ENCODE measurements at places on chromosomes 1 and 21.
A peak's percentile ranks its signal among the peaks of the same experiment; 100 is the strongest.

- peaks cover 38% of the 10 kb centered on the region for H3K4me1 ChIP-seq
- no peaks in the 10 kb centered on the region for H3K27me3 ChIP-seq
- H3K36me3 ChIP-seq, result no peaks in the 10 kb centered on the region
- H3K4me3 ChIP-seq, result no peak overlapping the region
Measured at GRCh38 chr1:161192476-161193465, 6.1 kb downstream of the ADAMTS4 start.

GRCh38 chr1:72202761-72203160, 79.6 kb downstream of the NEGR1 start:
- no peak for DNase-seq
- no peaks in the 10 kb centered on the region for H3K36me3 ChIP-seq
- no peak overlapping the region for H3K27ac ChIP-seq
- no peaks in the 10 kb centered on the region for H3K4me1 ChIP-seq
- no peaks in the 10 kb centered on the region for H3K27me3 ChIP-seq

GRCh38 chr1:43524804-43525203, 5.9 kb upstream of the PTPRF start:
- peaks cover 30% of the 10 kb centered on the region for H3K27me3 ChIP-seq
- H3K4me1 ChIP-seq, result no peaks in the 10 kb centered on the region
- H3K27ac ChIP-seq, result no peak overlapping the region
- H3K4me3 ChIP-seq, result no peak overlapping the region

- peaks cover 7% of the 10 kb centered on the region for H3K27me3 ChIP-seq
- no peaks in the 10 kb centered on the region for H3K4me1 ChIP-seq
- H3K4me3 ChIP-seq, result no peak overlapping the region
- no peaks in the 10 kb centered on the region for H3K36me3 ChIP-seq
Measured at GRCh38 chr1:236033336-236033735, 31.6 kb downstream of the NID1 start.

DNA sequence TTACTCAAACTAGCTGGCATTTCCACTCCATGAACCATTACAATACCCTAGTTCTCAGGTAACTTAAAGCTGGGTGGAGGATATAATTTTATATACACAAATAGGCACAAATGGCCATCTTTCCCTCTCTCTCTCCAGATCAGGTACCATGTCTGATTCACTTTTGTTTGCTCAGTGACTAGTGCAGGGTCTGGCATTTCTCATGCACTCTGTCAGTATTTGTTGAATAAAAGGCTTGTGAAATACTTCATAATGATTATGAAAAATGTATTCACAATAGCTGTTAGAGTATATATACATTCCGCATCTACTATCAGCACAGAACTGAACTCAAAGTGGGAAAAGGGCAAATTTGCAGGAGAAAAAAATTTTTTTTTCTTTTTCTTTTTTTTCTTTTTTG, 510.2 kb upstream of the USP24 start:
- H3K36me3 ChIP-seq, result no peaks in the 10 kb centered on the region
- H3K4me1 ChIP-seq, result no peaks in the 10 kb centered on the region
- peaks cover 10% of the 10 kb centered on the region for H3K27me3 ChIP-seq
- DNase-seq, result no peak
- no peak overlapping the region for H3K27ac ChIP-seq

- H3K27me3 ChIP-seq, result peaks cover 11% of the 10 kb centered on the region
- H3K4me3 ChIP-seq, result no peak overlapping the region
- DNase-seq, result no peak
- no peak overlapping the region for H3K27ac ChIP-seq
- H3K4me1 ChIP-seq, result no peaks in the 10 kb centered on the region
- H3K36me3 ChIP-seq, result no peaks in the 10 kb centered on the region
Measured at GRCh38 chr1:33602271-33602670, 129.8 kb downstream of the ZSCAN20 start.

DNA sequence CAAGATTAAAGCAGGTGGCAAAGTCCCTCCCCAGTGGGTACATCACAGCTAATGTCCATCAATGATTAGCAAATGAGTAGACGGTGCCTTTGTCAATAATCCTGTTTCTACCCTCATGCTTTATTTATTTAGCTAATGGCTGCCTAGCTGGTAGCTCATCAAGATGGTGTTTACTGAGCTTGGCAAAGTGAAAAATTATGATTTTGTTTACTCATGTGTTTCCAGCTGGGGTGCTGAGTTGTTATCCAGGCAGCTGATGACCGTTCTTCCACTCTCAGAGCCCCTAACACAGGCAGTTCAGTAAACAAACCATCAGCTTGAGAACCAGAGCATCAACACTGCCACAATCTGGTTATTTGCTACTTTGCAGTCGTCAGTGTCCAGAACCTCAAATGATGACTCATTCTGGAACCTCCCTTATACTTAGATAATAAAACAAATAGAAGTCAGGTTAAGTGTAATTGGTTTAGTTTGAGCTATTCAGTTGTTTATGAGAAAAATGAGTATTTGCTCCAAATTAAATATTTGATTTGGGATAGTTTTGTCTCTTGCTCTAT, 163.9 kb downstream of the ST6GALNAC5 start:
- no peaks in the 10 kb centered on the region for H3K36me3 ChIP-seq
- no peak for DNase-seq
- no peaks in the 10 kb centered on the region for H3K4me1 ChIP-seq

- no peaks in the 10 kb centered on the region for H3K36me3 ChIP-seq
- no peak overlapping the region for H3K4me3 ChIP-seq
- DNase-seq, result no peak
- H3K27me3 ChIP-seq, result no peaks in the 10 kb centered on the region
- H3K4me1 ChIP-seq, result peaks cover 15% of the 10 kb centered on the region
- no peak overlapping the region for H3K27ac ChIP-seq
Measured at GRCh38 chr1:172823534-172823933, 164.6 kb downstream of the FASLG start.

DNA sequence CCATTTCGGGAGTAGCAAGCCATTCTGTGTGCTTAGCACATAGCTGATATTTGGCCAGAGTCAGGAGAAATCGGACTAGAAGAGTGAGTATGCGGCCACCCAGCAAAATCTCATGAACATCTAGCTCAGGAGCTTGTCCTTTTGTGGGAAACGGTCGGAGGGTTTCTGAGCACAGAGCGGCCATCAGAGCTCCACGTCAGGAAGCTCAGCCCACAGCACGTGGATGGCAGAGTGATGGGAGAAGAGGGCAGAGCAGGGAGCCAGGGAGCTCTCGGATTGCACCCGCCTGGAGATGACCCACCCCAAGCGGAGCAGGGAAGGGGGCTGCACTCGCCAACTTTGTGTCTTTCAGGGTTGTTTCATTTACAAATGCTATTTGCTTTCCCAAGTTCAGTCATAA, 13.9 kb downstream of the RCAN3 start:
- no peak overlapping the region for H3K4me3 ChIP-seq
- H3K27me3 ChIP-seq, result no peaks in the 10 kb centered on the region
- no peak for DNase-seq
- peaks cover 6% of the 10 kb centered on the region for H3K4me1 ChIP-seq
- H3K27ac ChIP-seq, result no peak overlapping the region
- peaks cover 22% of the 10 kb centered on the region for H3K36me3 ChIP-seq

- no peak overlapping the region for H3K4me3 ChIP-seq
- H3K4me1 ChIP-seq, result no peaks in the 10 kb centered on the region
- no peak overlapping the region for H3K27ac ChIP-seq
- no peak for DNase-seq
- peaks cover 5% of the 10 kb centered on the region for H3K27me3 ChIP-seq
Measured at GRCh38 chr1:34500451-34500850, 254.4 kb upstream of the GJB5 start.

GRCh38 chr1:6756457-6756856, 28.8 kb upstream of the CAMTA1 start:
- peak overlapping the region; percentile 81 for H3K27ac ChIP-seq
- peak overlapping the region; percentile 74 for H3K4me3 ChIP-seq
- H3K4me1 ChIP-seq, result peaks cover 6% of the 10 kb centered on the region
- no peak for DNase-seq
- H3K27me3 ChIP-seq, result peaks cover 3% of the 10 kb centered on the region

DNA sequence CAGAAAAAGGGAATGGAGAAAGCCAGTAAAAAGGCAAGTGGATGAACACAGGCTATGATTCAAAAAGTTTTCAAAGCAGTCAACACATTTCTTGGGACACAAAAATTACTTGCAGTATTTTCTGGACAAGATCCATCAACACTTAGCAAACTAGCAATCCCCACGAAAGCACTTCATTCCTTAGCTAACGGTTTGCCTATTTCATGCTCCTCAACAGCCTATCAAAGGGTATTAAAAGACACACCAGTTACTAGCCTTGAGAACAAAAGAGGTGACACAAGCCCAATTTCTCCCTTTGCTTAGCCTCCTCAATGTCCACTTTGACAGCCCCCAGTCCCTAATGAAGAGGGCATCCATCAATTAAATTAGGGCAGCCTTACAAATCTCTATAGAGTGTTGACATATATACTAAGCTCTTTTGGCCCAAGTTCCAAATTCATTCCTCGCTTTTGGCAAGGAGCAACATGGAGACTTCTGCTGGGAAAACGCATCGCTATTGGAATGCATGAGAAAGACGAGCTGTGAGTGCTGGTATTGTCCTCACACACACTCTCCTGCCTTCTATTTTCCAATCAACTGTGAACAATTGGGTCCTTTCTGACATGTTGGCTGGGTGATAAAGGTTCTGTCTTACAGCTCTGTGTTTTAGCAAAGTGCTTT, 180.0 kb downstream of the TNR start:
- peaks cover 8% of the 10 kb centered on the region for H3K4me1 ChIP-seq
- H3K36me3 ChIP-seq, result peaks cover 6% of the 10 kb centered on the region
- H3K27me3 ChIP-seq, result no peaks in the 10 kb centered on the region
- no peak overlapping the region for H3K4me3 ChIP-seq

DNA sequence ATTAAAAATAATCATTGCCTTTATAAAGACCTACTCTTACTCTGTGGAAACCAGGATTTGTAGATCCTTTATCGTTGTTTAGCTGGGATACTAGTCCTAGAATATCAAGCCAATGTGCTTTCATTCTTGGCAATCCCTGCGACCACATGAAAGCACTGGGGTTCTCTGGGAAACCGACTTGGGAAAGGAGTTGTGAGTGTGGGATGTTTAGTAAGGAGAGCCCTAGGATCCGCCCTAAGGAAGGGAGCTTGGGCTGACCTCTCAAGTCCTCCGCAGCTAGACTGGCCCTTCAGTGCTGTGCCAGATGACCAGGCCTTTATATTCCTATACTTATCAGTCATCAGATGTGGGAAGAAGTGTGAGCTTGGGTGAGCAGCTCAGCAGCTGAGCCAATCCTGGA, 5.2 kb upstream of the KRTAP19-8 start:
- H3K36me3 ChIP-seq, result no peaks in the 10 kb centered on the region
- H3K27me3 ChIP-seq, result peaks cover 2% of the 10 kb centered on the region
- DNase-seq, result no peak
- H3K4me1 ChIP-seq, result no peaks in the 10 kb centered on the region

GRCh38 chr1:43572538-43572937, 41.9 kb downstream of the PTPRF start:
- H3K4me3 ChIP-seq, result no peak overlapping the region

DNA sequence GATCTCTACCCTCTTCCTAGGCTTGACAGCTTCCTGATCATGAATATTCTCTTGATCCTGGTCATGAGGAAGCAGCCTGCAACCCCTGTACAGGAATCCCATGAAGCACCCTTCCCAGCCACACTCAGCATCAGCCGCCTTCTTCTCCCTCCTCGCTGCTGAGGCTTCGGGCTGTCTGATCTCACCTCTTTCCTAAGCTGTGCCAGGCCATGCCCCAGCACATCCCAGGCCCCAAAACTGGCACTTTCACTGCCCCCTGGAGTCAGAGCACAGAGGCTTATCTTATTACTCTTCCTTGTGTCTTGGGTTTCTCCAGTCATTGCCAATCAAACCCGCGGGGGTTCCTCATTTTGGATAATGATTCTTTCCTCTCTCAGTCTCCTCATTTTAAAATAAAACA, 259.5 kb downstream of the RGS7 start:
- H3K27me3 ChIP-seq, result no peaks in the 10 kb centered on the region
- no peak for DNase-seq
- no peak overlapping the region for H3K27ac ChIP-seq
- H3K36me3 ChIP-seq, result no peaks in the 10 kb centered on the region
- peaks cover 6% of the 10 kb centered on the region for H3K4me1 ChIP-seq
- no peak overlapping the region for H3K4me3 ChIP-seq

DNA sequence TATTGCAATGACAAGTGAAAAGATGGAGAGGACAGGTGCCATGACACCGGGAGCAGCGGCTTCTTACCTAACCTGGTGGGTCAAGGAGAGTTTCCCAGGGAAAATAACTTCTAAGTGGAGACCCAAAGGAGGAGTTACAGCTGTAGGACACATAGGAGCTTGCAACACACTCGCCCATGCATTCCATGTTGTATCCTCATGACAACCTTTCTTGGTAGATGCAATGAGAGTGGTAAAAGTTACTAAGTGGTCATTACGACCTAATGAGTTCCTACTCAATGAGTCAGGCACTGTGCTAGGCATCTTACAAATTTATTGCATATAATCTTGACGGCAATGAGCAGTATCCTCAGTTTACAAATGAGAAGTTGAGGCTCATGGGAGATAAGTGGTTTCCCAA, 119.5 kb upstream of the HOOK1 start:
- peaks cover 3% of the 10 kb centered on the region for H3K36me3 ChIP-seq
- H3K27ac ChIP-seq, result no peak overlapping the region
- H3K4me1 ChIP-seq, result peaks cover 30% of the 10 kb centered on the region
- H3K4me3 ChIP-seq, result no peak overlapping the region
- H3K27me3 ChIP-seq, result no peaks in the 10 kb centered on the region

GRCh38 chr21:43762303-43763128, 13.6 kb downstream of the CSTB start:
- H3K27me3 ChIP-seq, result no peaks in the 10 kb centered on the region
- H3K27ac ChIP-seq, result no peak overlapping the region
- no peaks in the 10 kb centered on the region for H3K4me1 ChIP-seq
- no peak for DNase-seq
- H3K36me3 ChIP-seq, result peaks cover 3% of the 10 kb centered on the region

GRCh38 chr1:236535662-236536161, 11.9 kb downstream of the LGALS8 start:
- H3K27me3 ChIP-seq, result no peaks in the 10 kb centered on the region
- no peak for DNase-seq
- peaks cover 29% of the 10 kb centered on the region for H3K36me3 ChIP-seq
- no peak overlapping the region for H3K4me3 ChIP-seq
- peaks cover 16% of the 10 kb centered on the region for H3K4me1 ChIP-seq

DNA sequence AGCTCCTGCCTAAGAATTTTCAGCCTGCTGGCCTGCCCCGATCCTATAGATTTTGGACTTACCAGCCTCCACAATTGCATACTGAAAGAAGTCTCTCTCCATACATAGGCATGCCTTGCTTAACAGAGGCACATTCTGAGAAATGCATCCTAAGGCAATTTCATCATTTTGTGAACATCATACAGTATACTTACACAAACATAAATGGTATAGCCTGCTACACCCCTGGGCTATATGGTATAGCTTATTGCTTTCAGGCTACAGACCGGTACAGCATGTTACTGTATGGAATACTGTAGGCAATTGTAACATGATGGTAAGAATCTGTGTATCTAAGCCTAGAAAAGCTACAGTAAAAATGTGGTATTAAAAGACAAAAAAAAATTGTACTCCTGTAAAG, 174.7 kb downstream of the NRIP1 start:
- H3K27ac ChIP-seq, result no peak overlapping the region
- no peak overlapping the region for H3K4me3 ChIP-seq
- no peaks in the 10 kb centered on the region for H3K36me3 ChIP-seq
- no peak for DNase-seq

- H3K36me3 ChIP-seq, result peaks cover 28% of the 10 kb centered on the region
- no peaks in the 10 kb centered on the region for H3K27me3 ChIP-seq
- H3K4me1 ChIP-seq, result no peaks in the 10 kb centered on the region
- DNase-seq, result no peak
Measured at GRCh38 chr1:10113501-10113900, 80.7 kb downstream of the UBE4B start.
